Sciatic nerve (tissue), 2 donors: ENCODE measurements at places on chromosomes 11 and 22. TPM values are rescaled to one million over a fixed set of nuclear protein-coding genes. Genes with fewer than 3 reads are reported as not detected.

- DNase-seq, result no peak
Measured at GRCh38 chr11:31160504-31161422, 208.8 kb downstream of the DCDC1 start.

CPT1B gene
- total RNA-seq, result 18.2 TPM

DNA sequence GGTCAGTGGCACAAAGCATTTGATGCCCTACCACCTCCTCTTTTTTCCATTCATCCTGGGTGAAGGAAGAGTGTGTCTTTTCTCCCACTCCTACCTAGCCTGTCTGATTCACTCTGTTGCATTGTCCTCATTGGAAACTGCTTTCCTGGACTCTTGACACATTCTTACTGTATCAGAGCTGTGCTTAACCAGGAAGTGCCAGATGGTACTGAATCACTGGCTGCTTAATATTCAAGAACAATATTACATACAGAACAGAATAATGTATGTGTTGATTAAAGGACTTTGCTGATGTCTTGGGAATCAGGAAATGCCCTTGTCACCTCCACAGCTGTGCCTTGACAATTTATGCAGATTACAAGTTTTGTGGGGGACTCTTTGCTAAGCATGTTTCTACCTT, 44.4 kb downstream of the SVIP start:
- DNase-seq, result no peak

GRCh38 chr22:45507798-45508197, 5.1 kb downstream of the FBLN1 start:
- DNase-seq, result no peak

DNA sequence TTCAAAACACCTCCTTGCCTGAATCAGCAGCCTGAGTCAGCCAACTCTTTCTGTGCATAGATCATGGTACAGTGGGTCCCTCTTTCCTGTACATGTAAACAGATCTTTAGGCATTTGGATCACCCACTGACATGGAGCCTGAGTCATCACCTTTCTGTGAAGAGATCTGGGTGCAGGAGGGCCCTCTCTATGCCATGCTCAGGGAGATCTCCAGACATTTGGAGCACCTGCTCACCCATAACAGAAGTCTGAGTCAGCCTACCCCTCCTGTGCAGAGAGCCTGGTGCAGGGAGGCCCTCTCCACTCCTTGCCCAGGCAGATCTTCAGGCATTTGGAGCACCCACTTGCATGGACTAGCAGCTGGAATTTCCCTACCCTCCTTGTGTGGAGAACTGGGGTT, 56.2 kb upstream of the GLYAT start:
- DNase-seq, result no peak

DNA sequence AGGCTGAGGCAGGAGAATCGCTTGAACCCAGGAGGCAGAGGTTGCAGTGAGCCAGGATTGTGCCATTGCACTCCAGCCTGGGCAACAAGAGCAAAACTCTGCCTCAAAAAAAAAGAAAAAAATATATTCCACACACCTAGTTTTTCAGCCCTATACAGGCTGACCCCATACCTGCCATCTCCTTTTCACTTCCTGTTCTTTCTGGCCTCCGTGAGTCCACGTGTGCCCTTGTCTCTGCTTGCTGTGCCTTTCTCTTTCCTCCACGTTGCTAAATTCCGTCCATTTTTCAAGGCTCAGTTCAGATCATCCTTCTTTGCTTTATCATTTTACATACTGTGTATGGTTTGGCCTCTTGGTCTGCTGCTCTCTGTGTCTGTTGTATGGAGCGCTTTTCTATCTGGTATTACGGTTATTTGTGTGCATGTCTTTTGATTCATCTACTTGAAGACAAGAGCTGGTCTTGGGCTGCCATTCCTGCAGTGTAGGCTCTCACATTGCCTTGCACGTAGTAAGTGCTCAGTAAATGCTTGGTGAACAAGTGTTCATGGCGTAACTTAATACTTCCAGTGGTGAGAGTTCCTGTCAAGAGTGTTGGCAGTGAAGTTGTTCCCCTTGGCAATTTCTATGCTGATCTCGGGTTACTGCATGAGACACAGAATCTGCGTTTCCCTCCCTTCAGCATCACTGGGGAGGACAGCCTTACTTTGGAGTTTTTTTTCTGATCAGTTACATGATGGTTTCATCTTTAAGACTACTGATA, 57.5 kb downstream of the PTPRJ start:
- no peak for DNase-seq

GRCh38 chr11:3685923-3686322, 14.7 kb upstream of the CHRNA10 start:
- no peak for DNase-seq

DNA sequence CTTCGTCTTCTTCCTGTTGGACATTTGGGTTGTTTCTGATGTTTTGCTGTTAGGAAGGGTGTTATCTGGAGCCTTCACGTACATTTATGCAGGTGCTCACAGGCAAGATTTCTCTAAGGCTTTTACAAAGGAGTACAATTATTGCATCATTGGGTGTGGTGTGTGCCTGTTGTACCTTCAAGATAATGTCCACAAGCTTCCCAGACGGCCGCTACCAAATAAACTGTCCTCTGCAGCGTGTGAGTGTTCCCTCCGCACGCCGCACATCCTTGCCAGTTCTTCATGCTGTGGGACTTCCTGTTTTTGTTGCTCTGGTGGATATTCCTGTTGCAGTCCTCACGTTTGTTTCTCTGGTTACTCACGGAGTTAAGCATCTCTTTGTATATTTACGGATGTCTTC, 133.3 kb downstream of the TBC1D22A start:
- no peak for DNase-seq

DNA sequence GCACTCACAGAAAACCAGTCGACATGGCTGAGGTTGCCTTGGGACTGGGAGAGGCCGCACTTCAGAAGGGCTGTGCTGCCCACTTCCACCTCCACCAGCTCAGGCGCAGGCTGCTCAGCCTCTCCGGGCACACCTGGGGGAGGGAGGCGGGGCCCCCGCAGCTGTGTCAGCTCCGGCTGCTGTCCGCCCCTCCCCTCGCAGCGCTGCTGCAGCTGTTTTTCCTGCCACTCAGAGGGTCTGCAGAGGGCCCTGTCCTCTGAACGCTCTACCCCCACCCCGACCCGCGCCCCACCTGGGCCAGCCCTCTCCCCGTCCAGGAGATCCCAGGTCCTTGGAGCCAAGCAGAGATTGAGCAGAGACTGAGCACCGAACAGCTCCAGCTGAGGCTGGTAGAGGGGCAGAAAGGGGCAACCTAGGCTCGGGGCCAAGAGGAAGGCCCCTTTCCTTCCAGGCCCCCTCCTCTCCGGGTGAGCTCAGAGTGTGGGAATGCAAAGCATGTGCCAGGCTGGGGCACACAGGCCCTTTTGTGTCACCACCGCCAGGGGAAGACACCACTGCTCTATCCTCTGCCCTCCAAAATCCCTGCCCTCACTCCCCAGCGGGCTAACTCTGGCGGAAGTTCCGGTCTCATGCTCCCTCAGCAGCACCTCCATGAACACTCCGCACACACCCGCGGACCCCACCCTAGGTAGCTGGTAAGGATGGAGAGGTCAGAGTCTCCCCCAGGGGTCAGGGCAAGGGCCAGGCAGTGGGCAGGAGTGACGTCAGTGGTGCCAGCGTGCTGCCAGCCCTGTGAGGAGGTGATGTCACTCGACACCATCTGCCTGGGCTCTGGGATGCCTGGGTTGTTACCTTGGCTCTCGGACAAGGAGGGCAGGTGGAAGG, 1.6 kb downstream of the MCAM start:
- peak; percentile 72 for DNase-seq

PLAAT5 gene
- total RNA-seq, result 17.7 TPM

RFPL3 gene
- total RNA-seq, result not detected

SEC14L2 gene
- 20.8 TPM for total RNA-seq

NAALAD2 gene
- total RNA-seq, result 12.5 TPM

MYBPC3 gene
- 0.53 TPM for total RNA-seq

INS gene
- 1.5 TPM for total RNA-seq

- no peak for DNase-seq
Measured at GRCh38 chr11:79249295-79249993, 191.4 kb downstream of the TENM4 start.

LMO2 gene
- total RNA-seq, result 28.3 TPM

DNA sequence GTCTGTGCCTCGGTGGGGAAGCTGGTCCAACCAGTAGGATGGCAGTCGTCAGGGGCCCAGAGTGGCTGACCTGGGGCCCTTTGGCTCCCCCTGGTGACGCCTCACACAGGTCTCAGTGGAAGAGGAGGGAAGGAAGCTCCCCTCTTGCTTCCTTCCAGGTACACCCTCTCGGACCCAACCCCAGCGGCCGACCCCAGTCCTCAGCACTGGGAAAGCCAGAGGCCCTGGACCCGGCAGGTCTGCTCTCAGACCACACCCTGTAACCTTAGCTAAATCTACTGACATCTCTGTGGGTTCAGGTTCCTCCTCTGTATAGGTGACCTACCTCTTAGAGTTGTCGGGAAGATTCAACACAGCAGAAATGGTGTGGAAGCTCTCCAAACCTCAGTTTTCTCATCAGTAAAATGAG, 3.4 kb upstream of the SCUBE1 start:
- peak; percentile 75 for DNase-seq

DNA sequence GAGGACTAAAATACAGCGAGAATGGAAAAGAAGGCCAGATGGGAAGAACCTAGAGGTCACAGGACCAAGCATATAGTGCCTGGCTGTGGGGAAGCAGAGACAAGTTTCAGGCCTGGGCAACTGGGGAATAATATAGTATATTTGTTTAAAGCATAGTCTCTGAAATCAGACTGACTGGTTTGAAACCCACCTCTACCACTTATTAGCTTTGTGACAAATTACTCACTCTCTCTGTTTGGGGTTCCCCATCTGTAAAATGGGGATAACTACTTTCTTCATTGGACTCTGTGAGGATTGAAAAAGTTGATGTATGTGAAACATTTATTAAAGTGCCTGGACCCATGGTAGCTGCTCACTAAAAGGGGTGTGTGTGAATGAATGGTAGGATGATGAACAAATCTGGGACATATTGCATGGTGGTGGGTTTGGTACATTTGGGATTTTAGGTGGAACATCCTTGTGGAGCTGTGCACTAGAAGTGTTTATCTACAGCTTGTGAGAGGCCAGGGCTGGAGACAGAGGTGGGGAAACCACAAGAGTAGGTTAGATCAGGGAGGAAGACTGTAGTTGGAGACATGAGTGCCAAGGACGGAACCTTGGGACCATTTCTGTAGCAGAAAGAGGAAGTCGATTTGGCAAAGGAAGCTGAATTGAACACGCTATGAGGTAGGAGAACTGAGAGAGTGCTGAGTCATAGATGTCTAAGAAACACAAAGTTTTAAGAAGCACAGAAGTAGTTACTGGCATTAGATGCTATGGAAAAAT, 52.6 kb downstream of the SWAP70 start:
- no peak for DNase-seq

DNA sequence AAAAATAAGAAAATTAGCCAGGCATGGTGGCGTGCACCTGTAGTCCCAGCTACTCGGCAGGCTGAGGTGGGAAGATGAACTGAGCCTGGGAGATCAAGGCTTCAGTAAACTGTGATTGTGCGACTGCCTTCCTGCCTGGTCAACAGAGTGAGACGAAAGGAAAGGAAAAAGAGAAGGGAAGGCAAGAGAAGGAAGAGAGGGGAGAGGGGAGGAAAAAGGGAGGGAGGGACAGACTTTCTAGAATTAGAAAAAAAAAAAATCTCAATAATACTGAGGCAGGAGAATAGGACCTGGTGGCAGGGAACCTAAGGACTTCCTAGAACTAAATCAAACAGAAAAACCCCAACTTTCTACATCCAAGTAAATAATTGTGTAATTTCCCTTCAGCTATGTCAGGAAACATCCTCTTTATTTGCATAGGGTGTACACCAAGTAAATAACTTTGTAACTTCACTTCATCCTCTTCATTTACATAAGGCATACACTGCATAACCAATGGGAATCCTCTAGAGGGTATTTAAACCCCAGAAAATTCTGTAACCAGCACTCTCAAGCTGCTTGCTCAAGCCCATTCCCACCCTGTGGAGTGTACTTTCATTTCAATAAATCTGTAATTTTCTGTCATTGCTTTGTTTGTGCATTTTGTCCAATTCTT, 8.7 kb downstream of the SBF2 start:
- DNase-seq, result no peak

DNA sequence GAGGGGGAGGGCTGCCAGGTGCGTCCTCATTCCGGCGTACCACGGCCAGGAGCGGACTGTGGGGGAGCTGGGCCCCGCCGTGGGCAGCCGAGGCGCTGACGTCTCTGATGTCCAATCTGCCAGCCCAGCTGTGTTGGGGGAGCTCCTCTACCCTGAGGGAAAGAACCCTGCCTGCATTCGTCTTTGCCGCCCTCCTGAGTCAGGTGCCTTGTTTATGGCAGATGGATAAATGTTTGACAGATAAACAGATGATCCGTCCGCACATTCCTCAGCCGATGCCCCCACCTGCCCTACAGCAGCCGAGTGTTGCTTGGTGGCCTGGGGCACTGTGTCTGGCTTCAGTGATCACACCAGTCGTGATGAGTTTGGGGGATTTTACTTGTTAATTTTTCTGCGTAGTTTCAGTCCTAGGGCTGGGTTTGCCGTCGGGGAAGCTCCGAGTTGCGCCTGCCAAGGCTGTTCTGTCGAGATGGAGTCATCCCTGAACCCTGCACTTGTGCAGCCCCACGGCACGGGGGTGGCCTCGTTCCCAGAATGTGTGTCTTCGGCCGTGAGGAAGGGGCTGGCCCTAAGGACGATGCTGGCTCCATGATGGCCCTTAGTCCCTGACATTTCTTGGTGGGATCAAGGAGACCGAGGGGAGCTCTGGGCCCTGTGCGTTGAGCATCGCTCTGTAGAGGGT, 1083.9 kb downstream of the BRD1 start:
- DNase-seq, result peak; percentile 49

- no peak for DNase-seq
Measured at GRCh38 chr11:64839887-64840782, 4.3 kb downstream of the CDC42BPG start.

MS4A3 gene
- 1.4 TPM for total RNA-seq

- no peak for DNase-seq
Measured at GRCh38 chr11:46246521-46246920, 30.9 kb upstream of the CREB3L1 start.

DNA sequence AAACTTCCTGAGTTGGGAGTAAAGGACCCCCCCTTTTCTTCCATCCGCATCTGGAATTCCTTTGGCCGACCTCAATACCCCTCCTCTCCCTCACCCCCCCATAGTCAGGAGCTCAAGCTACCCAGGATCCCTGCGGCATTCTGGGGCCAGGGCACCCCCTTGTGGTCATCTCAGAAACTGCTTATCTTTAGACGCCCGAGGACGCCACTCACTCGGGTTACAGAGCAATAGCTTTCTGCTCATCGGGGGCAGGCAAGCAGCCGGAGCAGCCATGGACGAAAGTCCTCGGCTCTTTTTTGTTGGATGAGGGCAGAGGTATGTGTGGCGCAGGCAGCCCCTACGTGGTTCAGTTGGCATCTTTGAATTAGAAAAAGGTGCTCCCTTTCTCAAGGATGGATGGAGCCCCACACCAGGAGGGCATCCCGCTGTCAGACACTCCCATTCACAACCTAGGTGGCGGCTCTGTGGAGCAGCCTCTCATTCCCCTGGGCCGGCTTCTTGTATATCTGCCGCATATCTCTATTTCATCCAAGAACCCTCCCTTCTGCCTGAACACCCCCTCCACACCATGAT, 2.3 kb downstream of the C1QTNF5 start:
- peak; percentile 84 for DNase-seq

OVCH2 gene
- not detected for total RNA-seq

LRRC56 gene
- total RNA-seq, result 1.4 TPM

PGA5 gene
- not detected for total RNA-seq

- DNase-seq, result no peak
Measured at GRCh38 chr11:74751303-74751702, 2.7 kb downstream of the RNF169 start.

MAJIN gene
- not detected for total RNA-seq

ADAMTS15 gene
- total RNA-seq, result 6.4 TPM

- no peak for DNase-seq
Measured at GRCh38 chr11:35238882-35239281, 99.9 kb downstream of the CD44 start.

HPS5 gene
- total RNA-seq, result 44.5 TPM
